NB4 (cell line): ENCODE measurements at places on chromosomes 16 and 17.
A peak's percentile ranks its signal among the peaks of the same experiment; 100 is the strongest.

GRCh38 chr16:30005341-30006094 is 5.3 kb downstream of the DOC2A start:
- DNase-seq = peak; percentile 52

DNA sequence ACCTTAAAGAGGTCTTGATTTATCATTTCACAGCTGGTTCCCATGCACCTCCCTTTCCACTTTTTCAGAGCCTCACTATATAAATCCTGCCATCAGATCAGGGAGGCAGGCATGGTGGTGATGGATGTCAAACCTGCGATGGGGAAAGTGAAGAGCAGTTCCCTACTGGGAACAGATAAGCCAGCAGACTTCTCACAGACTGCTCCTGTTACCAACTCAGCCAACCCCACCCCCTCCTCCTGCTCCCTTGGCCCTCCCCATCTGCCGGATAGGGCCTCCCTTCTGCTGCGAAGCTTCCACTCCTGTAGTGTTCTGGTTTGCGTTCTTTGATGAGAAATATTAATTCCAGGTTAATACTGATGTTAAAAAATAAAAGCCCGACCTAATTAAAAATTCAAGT is 232.1 kb downstream of the STX8 start:
- no peak for DNase-seq

DNA sequence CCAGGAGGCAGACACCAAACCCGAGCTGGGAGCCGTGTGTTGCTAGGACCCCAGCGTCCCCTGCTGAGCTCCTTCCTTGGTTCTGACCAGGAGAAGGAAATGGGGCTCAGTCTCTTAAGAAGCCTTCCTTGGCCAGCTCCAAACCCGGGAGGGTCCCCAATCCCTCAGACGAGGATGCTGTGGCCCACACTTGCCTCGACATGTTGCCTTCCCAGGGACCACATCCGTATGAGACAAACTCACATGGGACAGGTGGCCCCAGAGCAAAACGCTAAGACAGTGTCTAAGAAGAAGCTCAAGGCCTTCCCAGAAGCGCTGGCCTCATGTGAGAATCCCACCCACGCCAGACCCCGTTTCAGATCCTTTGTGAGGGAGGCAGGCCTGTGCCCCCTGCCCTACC is 19.8 kb downstream of the LGALS9 start:
- DNase-seq = no peak

- no peak for DNase-seq
Measured at GRCh38 chr17:57438066-57438731, 181.9 kb downstream of the MSI2 start.

GRCh38 chr16:70594569-70594968 is 51.8 kb upstream of the IL34 start:
- no peak for DNase-seq

DNA sequence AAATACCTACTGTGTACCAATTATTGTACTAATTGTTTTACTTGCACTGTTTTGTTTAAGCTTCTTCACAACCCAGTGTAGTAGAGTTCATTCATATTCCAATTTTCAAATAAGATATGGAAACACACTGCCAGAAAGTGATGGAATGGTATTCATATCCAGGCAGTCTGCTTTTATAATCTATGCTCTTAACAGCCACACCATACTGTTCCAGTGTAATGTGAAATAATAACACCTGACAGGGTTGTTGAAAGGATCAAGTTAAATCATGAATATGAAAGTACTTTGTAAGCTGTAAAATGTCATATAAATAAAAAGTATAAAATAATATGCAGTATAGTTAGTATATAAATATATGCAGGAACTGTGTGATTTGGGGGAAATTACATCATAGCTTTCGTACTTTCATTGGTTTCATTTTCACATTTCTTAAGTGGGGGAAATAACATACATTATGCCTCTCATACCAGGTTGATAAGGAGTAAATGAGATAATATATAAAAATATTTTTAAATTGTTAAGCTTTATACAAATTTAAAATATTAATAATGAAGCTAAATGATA is 230.8 kb downstream of the TANC2 start:
- no peak for DNase-seq

DNA sequence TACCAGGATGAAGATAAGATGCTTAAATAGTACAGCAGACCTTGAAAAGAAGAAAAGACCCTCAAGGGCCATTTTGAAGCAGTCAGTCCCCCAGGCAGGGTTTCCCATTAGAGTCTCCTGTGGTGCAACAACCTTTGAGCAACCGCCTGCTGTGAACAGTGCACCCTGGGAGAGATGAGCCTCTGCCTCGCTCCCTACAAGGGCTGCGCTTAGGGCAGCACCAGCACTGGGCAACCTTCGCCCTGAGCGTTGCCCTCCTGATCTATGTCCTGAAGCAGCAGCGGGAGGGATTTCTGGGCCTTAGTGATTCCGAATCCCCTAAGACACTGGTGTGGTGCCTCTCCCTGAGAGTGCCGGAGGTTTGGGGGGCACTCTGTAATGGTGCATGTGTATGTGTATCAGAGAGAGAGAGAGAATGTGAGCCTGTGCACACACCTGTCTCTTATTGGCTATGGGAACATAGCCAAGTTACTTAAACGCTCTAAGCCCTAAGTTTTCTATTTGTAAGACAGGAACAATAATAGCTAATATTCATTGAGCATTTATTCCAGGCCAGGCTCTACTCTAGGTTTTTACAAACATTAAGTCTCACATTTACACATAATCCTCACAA is 25.2 kb upstream of the ABCC12 start:
- no peak for DNase-seq

DNA sequence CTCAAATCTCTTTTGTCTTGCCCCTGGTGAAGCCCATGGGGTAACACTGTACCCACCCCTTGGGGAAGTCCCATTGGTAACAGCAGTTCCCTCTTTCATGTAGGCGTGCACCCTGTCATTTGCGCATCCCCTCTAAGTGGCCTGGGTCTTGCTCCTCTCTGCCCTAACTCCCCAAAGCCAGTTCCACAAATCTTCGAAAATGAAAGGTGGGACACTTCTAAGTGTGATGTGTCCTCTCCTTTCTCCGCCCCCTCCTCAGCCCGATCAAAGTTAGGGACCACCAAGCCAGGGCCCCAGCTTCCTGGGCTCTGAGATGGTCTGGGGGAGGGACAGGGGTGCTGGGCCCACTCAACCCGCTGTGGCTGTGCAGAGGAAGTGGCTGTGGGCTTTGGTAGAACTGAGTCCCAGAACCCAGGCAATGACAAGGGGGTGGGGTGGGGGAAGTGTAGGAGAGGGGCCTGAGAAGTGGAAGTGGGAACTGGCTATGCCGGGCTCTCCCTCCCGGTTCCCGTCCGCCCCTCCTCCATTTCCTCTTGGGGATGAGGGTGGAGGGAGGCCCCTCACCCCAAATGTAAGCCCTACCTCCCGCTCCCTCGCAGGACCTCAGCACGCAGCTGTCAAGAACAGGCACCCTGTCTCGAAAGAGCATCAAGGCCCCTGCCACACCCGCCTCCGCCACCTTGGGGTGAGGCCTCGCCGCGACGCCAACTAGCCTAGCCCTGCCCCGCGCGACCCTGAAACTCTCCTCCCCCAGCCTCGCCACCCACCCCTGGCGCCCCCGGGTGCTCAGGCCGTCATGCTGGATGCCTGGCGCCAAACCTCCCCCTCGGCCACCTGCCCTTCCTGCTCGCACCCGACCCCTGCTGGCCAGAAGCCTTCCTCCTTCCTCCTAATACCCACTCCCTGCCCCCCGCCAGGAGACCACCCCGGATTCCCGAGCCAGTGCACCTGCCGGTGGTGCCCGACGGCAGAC is 8.7 kb downstream of the ABI3 start:
- peak; percentile 74 for DNase-seq

- peak; percentile 13 for DNase-seq
Measured at GRCh38 chr17:7404737-7405349, 946 bp upstream of the TMEM256 start.

DNA sequence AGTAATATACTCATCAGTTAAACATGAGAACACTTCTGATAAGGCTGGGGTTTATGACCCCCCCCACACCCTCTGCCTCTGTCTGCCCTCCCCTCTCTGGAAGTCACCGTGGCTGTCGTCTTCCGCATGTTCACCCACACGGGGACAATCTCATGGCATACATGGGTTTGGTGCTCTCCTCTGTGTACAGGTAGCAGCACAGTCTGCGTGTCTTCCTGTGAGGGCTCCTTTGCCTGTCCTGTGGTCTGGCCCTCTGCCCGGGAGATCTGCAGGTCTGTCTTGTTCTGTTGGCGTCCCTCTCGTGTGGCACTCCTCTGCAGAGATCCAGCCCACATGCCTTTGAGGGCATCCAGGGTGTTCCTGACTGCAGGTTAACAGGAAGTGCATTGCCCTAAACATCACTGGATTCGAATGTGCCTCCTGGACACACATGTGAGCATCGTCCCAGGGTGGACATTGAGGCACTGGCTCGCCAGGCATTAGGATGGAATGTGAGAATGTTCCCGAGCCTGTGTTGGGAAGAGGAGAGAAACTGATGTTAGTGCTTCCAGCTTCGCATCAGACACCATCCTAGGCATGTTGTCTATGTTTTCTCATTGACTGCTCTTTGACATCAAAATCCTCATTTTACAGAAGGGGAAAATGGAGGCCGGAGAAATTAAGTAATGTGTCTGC is 54.5 kb downstream of the NKD1 start:
- DNase-seq = no peak

DNA sequence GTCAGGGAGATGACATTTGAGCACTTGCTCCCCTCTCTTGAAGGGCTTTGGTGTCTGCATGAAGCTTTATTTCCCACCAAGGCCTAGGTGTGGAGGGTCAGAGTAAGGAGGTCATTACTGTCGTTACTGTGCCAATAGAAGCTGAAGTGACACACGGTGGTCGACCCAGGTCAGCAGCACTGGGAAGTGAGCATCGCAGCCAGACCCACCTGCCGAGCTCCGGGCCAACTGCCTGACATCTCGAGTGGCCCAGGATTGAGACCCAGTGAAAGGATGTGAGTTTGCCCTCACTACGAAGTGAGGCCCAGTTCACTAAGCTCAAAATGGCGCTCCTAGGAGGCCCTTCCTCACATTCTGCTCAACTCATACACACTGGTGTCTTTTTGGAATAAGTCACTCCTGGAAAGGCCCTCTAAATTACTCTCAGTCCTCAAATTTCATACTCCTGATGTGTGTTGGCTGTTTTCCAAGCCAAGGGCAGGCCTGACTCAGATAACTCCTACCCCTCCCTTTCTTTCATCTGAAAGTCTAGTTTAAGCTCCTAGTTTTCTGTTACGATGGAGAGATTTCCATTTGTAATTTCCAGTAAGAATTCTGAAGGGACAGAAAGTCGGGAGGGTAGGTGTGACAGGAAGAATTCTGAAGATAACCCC is 200.4 kb downstream of the LGALS9B start:
- no peak for DNase-seq

GRCh38 chr17:62627904-62628633 is 599 bp downstream of the MRC2 start:
- DNase-seq = peak; percentile 81

DNA sequence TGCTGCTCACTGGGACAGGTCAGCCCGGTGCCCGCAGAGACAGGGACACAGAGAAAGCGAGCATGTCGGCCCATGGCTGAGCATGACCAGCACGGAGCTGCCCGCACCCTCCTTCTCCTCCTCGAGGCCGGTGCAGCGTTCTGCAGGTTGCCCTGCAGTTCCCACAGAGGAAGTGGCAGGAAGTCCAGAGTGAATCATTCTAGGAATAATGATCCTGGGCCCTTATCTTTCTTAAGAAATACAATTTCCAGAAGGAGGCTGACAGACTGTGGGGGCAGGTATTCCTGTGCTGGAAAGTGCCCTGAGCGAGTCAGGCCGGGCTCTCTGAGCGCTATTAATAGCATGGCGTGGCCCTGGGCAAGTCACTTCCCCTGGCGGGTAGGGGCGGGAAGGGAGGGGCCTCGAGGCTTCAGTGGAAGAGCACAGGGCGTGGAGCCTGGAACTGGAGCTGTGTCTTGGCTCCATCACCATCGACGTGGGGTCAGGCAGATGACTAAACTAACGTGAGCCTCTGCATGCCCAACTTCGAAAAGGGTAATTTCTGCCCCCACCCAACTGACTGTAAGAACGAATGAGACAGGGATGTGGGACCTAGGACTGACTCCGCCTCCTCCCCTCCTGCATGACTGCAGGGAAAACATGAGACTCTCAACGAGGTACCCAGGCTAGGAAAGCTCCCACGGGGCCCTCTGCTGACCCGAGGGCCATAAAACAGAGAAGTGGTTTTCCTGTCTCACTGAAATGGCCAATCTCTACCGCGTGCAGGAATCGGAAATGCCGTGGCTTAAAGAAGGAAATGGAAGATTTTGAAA is 9.8 kb downstream of the TMEM204 start:
- DNase-seq = peak; percentile 91

GRCh38 chr17:28551421-28552175 is 826 bp downstream of the UNC119 start:
- no peak for DNase-seq

DNA sequence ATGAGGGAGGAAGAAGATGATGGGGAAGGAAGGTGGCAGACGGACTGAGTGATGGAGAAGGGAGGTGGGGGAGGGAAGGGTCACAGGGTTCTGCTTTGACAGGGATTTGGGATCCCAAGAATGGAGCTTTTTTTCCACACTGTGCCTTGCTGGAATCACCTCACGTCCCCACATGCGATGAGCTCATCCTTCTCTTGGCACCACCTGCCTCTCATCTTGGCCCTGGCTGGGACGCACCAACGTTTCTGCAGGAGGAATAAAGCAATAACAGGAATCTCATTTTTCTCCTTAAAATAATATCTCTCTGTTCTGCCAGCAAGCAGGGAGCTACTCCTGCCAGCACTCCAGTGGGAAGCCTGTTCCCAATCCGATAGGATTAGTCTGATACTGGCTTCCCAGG is 47.8 kb downstream of the MEOX1 start:
- DNase-seq = no peak
